ENCODE measurements at places on chromosomes 1 and 21. TPM values are rescaled to one million over a fixed set of nuclear protein-coding genes. Genes with fewer than 3 reads are reported as not detected.

Gene CDK18
- total RNA-seq, result 46.5 TPM

Gene MCOLN2
- 10.9 TPM for total RNA-seq

Gene HSPG2
- total RNA-seq, result 70.8 TPM

Gene DENND2C
- total RNA-seq, result 4.1 TPM

Gene LAMTOR2
- 35.2 TPM for total RNA-seq

Gene RHEX
- total RNA-seq, result not detected

Gene NID1
- 29.2 TPM for total RNA-seq

Gene CNST
- total RNA-seq, result 17.2 TPM

Gene SLC1A7
- total RNA-seq, result not detected

Gene S100A5
- not detected for total RNA-seq

Gene MRPL37
- total RNA-seq, result 155 TPM

Gene ZNF593OS
- total RNA-seq, result not detected

GRCh38 chr1:172112576-172112975, 271.3 kb downstream of the DNM3 start:
- H3K36me3 ChIP-seq, result no peaks in the 10 kb centered on the region
- DNase-seq, result no peak
- H3K4me3 ChIP-seq, result no peak overlapping the region
- H3K27me3 ChIP-seq, result no peaks in the 10 kb centered on the region
- no peak overlapping the region for H3K27ac ChIP-seq

DNA sequence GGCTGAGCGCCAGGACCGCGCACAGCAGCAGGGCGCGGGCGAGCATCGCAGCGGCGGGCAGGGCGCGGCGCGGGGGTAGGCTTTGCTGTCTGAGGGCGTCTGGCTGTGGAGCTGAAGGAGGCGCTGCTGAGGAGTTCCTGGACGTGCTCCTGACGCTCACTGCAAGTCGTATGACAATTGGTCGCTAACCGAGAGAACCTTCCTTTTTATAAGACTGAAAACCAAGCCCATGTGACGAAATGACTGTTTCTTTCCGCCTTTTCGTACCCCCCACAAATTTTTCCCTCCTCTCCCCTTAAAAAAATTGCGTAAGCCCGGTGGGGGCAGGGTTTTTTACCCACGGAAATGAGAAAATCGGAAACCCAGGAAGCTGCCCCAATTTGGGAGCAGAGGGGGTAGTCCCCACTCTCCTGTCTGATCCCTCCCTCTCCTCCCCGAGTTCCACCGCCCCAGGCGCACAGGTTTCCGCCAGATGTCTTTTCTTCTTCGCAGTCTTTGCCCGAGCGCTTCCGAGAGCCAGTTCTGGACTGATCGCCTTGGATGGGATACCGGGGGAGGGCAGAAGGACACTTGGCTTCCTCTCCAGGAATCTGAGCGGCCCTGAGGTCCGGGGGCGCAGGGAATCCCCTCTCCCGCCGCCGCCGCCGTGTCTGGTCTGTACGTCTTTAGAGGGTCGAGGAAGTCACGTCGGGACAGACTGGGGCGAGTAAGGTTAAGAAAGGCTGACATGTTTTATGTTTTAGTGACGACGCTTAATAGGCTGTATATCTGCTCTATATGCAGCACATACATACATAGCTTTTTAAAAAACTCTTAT, at the start of gene PTGS2:
PTGS2 (minus strand) TSS at position 179 of the 817 bp plus-strand sequence; CDS start at position 46, 133 bp downstream.
- H3K4me1 ChIP-seq, result 0 out of 2 replicates have a peak, but pooled peaks cover 10% of the 10 kb centered on the region
- H3K4me3 ChIP-seq, result peak within 1 kb of the TSS; percentile 80
- DNase-seq, result peak; percentile 93
- peaks cover 23% of the 10 kb centered on the region for H3K27me3 ChIP-seq

DNA sequence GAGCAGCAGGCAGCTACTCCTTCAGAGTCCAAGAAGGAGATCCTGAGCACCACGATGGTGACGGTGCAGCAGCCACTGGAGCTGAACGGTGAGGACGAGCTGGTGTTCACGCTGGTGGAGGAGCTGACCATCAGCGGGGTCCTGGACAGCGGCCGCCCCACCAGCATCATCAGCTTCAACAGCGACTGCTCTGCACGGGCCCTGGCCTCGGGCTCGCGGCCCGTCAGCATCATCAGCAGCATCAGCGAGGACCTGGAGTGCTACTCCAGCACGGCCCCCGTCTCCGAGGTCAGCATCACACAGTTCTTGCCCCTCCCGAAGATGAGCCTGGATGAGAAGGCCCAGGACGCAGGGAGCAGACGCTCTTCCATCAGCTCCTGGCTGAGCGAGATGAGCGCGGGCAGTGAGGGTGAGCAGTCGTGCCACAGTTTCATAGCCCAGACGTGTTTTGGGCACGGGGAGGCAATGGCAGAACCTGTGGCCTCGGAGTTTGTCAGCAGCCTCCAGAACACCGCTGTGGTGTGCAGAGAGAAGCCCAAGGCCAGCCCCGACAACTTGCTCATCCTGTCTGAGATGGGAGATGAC, 531.8 kb downstream of the KIF26B start:
- H3K27me3 ChIP-seq, result no peaks in the 10 kb centered on the region
- H3K4me1 ChIP-seq, result no peaks in the 10 kb centered on the region
- no peak for DNase-seq
- no peaks in the 10 kb centered on the region for H3K36me3 ChIP-seq
- no peak overlapping the region for H3K4me3 ChIP-seq

- no peaks in the 10 kb centered on the region for H3K27me3 ChIP-seq
- H3K27ac ChIP-seq, result no peak overlapping the region
- peak overlapping the region; percentile 38 for H3K4me3 ChIP-seq
- H3K4me1 ChIP-seq, result 0 out of 2 replicates have a peak, but pooled peaks cover 5% of the 10 kb centered on the region
- peak; percentile 86 for DNase-seq
- no peaks in the 10 kb centered on the region for H3K36me3 ChIP-seq
These were observed 4.7 kb upstream of the FAAP20 start for GRCh38 chr1:2199042-2199810.

GRCh38 chr1:14167884-14168283, 430.6 kb upstream of the KAZN start:
- H3K27ac ChIP-seq, result no peak overlapping the region
- H3K36me3 ChIP-seq, result no peaks in the 10 kb centered on the region
- peaks cover 15% of the 10 kb centered on the region for H3K4me1 ChIP-seq
- no peaks in the 10 kb centered on the region for H3K27me3 ChIP-seq
- no peak for DNase-seq

GRCh38 chr1:200862713-200863415, 9.9 kb upstream of the GPR25 start:
- peaks cover 5% of the 10 kb centered on the region for H3K4me1 ChIP-seq
- no peak for DNase-seq
- no peaks in the 10 kb centered on the region for H3K36me3 ChIP-seq
- 0 out of 2 replicates have a peak overlapping the region, but pooled peaks have one; percentile 11 for H3K27ac ChIP-seq

DNA sequence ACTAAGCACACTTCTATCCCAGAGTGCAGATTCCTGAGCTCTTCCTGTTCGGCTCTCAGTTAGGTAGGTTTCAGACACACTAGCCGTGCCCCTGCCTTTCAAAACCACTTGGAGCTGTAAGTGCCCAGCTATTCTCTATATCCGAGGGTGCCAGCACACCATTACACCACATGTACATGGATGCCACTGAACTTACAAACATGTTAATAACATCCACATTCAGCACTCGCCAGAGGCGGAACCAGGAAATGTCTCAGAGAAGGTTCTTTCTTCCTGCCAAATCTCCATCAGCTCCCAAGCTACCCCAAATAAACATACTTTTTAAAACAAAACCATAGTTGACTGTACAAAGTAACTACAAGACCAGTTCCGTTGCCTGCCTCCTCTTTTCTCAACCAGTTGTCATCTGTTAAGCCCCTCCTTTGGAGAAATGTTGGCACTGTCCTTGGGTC, 78.4 kb upstream of the CTTNBP2NL start:
- peaks cover 11% of the 10 kb centered on the region for H3K4me1 ChIP-seq
- H3K4me3 ChIP-seq, result no peak overlapping the region
- H3K27ac ChIP-seq, result no peak overlapping the region
- no peaks in the 10 kb centered on the region for H3K27me3 ChIP-seq
- DNase-seq, result no peak

DNA sequence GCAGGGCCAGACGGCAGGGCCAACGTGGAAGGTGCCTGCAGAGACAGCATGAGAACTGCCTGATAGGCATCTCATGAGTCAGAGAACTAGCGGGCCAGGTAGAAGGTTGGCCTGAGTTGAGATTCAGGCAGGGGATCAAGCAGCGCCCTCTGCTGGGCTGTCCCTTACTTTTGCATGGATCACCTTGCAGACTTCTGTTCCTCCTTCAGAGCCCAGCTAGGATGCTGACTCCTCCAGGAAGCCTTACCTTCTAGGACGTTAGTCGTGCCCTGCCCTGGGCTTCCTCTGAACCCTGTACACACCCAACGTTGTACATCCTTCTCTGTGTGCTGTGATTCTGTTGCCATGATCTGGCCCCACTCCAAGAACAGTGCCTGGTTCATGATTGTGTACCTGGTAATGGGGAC, 231.3 kb upstream of the VAMP3 start:
- H3K27ac ChIP-seq, result no peak overlapping the region
- H3K4me1 ChIP-seq, result peaks cover 32% of the 10 kb centered on the region
- H3K4me3 ChIP-seq, result no peak overlapping the region
- peak; percentile 90 for DNase-seq

GRCh38 chr1:172398193-172398592, 22.3 kb upstream of the C1orf105 start:
- H3K27me3 ChIP-seq, result no peaks in the 10 kb centered on the region
- no peak for DNase-seq
- H3K36me3 ChIP-seq, result no peaks in the 10 kb centered on the region
- no peak overlapping the region for H3K4me3 ChIP-seq
- H3K27ac ChIP-seq, result no peak overlapping the region

- H3K4me3 ChIP-seq, result no peak overlapping the region
- H3K27ac ChIP-seq, result no peak overlapping the region
- no peaks in the 10 kb centered on the region for H3K36me3 ChIP-seq
- no peaks in the 10 kb centered on the region for H3K27me3 ChIP-seq
- DNase-seq, result peak; percentile 86
These were observed 5.6 kb upstream of the KCNA10 start for GRCh38 chr1:110524311-110525248.

DNA sequence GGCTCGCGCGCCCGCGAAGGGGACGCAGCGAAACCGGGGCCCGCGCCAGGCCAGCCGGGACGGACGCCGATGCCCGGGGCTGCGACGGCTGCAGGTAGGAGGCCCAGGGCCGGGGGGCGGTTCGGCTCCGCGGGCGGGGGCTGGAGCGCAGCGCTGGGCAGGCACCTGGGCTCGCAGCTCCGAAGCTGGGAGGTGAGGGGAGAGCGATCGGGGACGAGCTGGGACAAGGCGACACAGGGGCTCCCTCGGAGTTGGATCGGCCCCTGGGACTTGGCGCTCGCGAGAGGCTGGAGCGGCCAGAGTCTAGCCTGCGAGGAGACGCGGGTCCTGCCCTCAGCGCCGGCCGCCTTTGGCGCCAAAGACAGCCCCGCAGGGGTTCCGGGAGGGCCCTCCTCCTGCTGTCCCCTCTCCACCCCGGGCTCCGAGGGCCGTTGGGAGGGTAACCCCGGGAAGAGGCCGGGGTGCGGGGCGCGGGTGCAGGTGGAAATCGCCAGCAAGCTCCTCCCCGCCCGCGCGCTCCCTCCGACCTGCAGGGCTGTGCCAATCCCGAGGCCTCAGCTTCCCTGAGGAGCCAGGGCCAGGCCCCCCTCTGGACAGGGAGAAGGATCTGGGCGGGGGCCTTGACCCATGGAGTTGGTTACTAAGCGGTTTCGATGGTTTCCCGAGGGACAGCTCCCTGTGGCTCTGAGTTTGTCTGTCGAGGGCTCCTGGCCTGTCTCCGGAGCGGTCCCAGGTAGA, 401 bp downstream of the TP73 start:
- H3K4me1 ChIP-seq, result peaks cover 16% of the 10 kb centered on the region
- H3K27me3 ChIP-seq, result peaks cover 75% of the 10 kb centered on the region
- H3K4me3 ChIP-seq, result peak overlapping the region; percentile 76
- H3K36me3 ChIP-seq, result no peaks in the 10 kb centered on the region
- peak; percentile 62 for DNase-seq
- H3K27ac ChIP-seq, result no peak overlapping the region

- no peak for DNase-seq
- H3K4me1 ChIP-seq, result no peaks in the 10 kb centered on the region
- H3K27me3 ChIP-seq, result no peaks in the 10 kb centered on the region
- H3K4me3 ChIP-seq, result no peak overlapping the region
These were observed 52.9 kb upstream of the SRSF10 start for GRCh38 chr1:24032981-24033380.

DNA sequence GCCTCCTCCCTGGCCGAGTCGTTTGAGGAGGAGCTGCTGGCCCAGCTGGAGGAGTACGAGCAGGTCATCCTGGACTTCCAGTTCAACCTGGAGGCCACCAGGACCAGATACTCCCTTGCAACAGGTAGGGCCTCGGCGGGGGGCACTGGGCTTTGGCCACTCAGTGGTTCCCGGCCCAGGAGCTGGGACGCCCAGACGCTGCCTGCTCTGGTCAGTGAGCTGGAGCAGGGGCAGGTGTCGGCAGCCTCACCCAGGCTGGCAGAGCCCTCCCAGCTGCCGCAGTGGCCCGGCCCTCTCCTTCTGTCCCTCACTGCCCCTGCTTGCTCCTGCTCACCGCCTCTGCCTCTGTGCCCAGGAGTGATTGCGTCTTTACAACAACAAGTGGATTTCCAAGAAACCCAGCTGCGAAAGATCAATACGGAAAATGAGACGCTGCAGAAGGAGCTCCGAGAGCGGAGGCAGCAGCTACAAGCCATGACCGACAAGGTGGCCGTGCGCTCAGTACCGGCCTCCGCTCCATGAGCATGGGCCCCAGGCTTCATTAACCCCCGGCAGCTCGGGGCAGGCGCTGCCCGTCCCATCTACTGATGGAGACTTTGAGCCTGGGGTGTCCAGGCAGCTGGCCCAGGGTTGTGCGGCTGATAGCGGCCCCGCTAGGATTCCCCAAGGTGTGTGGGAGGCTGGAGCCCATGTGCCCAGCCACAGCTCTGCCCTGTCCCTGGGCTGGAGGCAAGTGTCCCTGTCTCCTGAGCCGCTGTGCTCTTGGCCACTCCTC, 9.0 kb upstream of the SMIM1 start:
- H3K27me3 ChIP-seq, result no peaks in the 10 kb centered on the region
- H3K4me1 ChIP-seq, result no peaks in the 10 kb centered on the region
- H3K36me3 ChIP-seq, result no peaks in the 10 kb centered on the region

GRCh38 chr1:78019024-78019423, 14.3 kb downstream of the DNAJB4 start:
- no peaks in the 10 kb centered on the region for H3K27me3 ChIP-seq
- H3K36me3 ChIP-seq, result no peaks in the 10 kb centered on the region
- H3K27ac ChIP-seq, result no peak overlapping the region

- H3K4me3 ChIP-seq, result no peak overlapping the region
- no peak for DNase-seq
- H3K27me3 ChIP-seq, result no peaks in the 10 kb centered on the region
- H3K36me3 ChIP-seq, result no peaks in the 10 kb centered on the region
These were observed 28.9 kb upstream of the APP start for GRCh38 chr21:26199456-26199855.

- H3K27me3 ChIP-seq, result no peaks in the 10 kb centered on the region
- H3K27ac ChIP-seq, result no peak overlapping the region
- no peak overlapping the region for H3K4me3 ChIP-seq
- no peaks in the 10 kb centered on the region for H3K36me3 ChIP-seq
These were observed 9.1 kb upstream of the ATP5PO start for GRCh38 chr21:33924766-33925100.

- no peak overlapping the region for H3K27ac ChIP-seq
- peaks cover 70% of the 10 kb centered on the region for H3K36me3 ChIP-seq
These were observed 16.1 kb downstream of the TOMM20 start for GRCh38 chr1:235112297-235113182.

DNA sequence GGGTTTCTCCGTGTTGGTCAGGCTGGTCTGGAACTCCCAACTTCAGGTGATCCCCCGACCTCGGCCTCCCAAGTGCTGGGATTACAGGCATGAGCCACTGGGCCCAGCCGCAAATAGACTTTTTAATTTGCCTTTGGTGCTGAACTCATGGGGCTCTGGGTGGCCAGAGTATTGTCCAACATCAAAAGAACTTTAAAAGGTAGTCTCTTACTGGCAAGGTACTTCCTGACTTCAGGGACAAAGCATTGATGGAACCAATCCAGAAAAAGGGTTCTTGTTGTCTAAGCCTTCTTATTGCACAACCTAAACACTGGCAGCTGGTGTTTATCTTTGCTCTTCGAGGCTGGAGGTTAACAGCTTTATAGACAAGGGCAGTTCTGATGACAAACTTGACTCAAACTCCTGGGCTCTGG, 3.8 kb upstream of the KTI12 start:
- H3K4me1 ChIP-seq, result peaks cover 4% of the 10 kb centered on the region
- H3K4me3 ChIP-seq, result no peak overlapping the region
- DNase-seq, result no peak
- H3K36me3 ChIP-seq, result peaks cover 4% of the 10 kb centered on the region

Measured in GM23338 (cell line).